GM12891 (cell line): ENCODE measurements at places on chromosomes 16 and 17.

GRCh38 chr17:35972535-35972934 is 8.8 kb downstream of the CCL16 start:
- DNase-seq = no peak

GRCh38 chr17:7014995-7015958 is 2.9 kb downstream of the RNASEK start:
- no peak for DNase-seq

GRCh38 chr17:8732406-8733085 is 12.1 kb downstream of the CCDC42 start:
- no peak for DNase-seq

- DNase-seq = no peak
These were observed 115.1 kb upstream of the CCL2 start for GRCh38 chr17:34140006-34140405.

DNA sequence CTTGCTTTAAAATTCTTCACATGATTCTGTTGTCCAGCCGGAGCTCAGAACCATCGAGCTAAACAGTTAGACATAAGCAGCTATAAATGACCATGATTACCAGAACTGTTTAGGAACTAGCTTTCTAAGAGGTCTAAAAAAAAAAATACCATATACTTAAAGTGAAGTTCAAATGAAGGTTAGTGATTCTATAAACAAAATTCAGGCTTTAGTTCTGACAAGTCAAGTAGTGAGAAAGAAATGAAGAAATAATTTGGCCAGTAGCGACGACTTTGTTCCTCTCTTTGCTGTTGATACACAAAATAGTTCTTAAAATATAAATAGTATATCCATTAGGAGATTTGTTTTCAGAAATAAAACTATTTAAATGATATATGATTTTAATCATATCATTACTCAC is 27.7 kb downstream of the ABCA8 start:
- DNase-seq = no peak

- no peak for DNase-seq
These were observed 28.8 kb upstream of the PRKCB start for GRCh38 chr16:23807028-23807427.

- DNase-seq = no peak
These were observed 325.5 kb downstream of the C16orf95 start for GRCh38 chr16:86991679-86992078.

DNA sequence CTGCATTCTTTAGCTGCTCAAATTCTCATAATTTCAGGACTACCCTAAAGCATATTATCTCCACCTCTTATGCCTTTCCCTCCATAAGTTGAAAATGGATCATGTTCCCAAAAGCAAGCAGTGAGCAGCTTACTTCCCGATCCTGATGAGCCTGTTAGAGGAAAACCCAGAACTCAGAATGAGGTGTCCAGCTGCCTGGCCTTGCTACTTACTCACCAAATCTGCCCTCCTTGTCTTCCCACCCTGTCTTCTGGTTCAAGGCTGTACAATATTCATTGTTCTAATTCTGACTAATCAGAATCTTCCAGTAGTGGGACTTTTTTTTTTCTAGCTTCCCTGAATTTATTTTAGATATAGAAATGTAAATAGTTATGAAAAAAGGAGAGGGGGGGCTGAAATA is 10.8 kb downstream of the LYRM1 start:
- no peak for DNase-seq

DNA sequence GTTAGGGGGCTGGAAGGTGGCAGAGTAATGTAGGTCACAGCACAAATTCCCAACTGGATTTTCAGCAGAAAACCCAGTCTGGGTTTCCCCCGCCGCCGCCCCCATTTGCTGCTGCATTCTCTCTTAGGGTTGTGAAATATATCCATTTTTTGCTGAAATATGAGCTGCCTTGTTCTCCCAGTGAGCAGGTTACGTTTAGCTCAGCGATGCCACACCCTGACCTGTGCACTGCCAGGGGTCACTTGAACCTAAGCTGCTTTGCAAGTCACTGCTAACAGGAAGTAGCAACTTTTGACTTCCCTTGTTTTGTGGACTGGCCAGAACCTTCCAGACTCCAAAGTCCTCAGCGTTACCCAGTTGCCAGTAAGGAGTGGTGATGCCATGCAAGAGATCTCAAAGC is 274.1 kb downstream of the CPPED1 start:
- DNase-seq = no peak

DNA sequence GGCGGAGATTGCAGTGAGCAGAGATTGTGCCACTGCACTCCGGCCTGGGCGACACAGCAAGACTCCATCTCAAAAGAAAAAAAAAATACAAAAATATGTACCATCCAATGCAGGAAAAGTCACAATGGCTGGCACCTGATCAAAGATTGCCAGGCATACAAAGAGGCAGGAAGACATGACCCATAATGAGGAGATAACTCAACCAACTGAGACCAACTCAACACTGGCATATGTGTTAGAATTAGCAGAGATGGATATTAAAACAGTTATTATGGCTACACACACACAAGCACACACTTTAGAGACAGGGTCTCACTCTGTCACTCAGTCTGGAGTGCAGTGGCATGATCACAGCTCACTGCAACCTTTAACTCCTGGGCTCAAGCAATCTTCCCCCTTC is 10.6 kb downstream of the QRICH2 start:
- no peak for DNase-seq

DNA sequence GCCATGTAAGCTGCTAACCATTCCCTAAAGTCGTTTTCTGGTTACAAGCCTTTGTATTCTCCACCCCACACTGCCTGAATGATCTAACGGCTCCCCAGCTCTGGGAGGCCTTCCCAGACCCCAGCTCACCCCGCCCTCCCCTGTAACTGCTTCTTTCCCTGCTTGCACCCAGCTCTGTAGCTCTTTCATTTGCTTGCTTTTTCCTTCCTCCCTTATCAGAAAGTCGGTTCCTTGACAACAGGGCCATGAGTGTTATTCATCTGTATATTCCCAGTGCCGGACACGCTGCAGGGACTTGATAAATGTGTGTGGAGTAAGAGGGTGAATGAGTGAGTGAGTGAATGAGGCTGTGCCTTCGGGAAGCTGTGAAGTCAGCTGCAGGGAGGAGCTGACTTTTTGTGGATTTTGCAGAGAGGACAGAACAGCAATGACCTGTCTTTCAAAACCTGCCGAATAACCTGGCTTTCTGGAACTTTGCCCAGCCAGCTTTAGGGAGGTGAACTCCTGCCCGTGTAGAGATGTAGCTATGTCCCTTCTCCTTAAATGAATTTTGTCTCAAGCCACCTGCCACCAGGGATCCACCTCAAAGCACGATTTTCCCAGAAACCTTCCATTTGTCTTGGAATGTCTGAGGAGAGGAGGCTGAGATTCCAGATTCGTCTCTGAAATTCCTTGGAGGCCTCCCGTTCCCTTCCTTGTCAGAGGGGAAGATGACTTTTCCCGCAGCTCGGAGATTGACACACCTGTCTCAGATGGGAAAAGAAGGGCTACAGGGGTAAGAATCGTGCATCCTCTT is 20.0 kb upstream of the CACNG4 start:
- DNase-seq = no peak

DNA sequence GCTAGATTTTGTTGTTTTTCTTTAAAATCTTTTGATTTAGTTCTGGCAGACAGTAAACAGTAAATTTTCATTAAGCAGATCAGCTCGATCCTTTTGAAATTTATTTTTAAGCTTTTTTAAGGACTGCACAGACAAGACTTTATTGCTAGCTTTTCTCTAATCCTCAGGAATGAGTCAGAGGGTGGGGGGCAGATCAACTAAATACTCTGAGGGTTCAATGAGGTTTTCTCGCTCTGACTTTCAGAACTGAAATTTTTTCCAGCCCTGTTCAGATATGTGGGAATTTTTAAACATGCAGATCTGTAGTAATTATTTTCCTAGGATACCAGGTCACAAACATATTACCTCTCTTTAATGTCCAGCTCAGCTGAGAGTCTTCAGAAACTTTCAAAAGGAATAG is 977.2 kb downstream of the CDH11 start:
- no peak for DNase-seq

GRCh38 chr16:29719063-29719462 is 26.7 kb downstream of the C16orf54 start:
- no peak for DNase-seq

GRCh38 chr17:45431531-45432404 is 902 bp downstream of the ARHGAP27 start:
- peak; percentile 95 for DNase-seq

DNA sequence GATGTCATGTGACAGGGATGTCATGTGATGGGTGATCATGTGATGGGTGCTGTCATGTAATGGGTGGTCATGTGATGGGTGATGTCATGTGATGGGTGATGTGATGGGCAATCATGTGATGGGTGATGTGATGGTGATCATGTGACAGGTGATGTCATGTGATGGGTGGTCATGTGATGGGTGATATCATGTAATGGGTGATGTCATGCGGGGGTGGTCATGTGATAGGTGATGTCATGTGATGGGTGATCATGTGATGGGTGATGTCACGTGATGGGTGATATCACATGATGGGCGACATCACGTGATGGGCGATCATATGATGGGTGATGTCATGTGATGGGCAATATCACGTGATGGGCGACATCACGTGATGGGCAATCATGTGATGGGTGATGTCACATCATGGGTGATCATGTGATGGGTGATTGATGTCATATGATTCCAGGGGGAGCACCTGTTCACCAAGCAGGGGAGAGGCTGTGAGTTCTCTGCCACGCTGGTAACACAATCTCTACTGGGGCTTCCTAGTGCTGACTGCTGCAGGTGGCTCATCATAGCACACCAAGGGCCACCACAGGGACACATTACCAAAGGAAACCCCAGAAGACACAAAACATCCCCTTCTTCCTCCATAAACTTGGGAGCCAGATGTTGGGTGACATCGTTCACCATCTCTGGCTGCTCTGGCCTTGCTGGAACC is 16.5 kb downstream of the CD300LB start:
- no peak for DNase-seq
